ENCODE measurements at places on chromosomes 2 and 18.

DNA sequence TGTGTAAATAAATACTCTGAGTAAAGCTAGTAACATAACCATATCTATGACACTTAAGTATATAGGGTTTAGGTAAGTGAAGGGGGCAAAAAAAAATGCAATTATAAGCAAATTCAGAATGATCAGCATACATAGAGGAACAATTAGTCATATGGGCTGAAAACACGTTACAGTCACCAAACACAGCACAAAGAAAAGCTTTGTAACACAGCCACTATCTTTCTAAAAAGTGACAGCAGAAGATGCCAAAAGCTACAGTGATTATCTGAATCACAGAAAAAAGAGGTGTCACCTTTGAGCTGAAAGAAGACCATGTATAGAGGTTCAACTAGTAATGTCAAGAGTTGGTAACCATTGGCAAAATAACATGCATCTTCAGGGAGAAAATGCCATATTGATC, 115.5 kb downstream of the ERBB4 start:
- DNase-seq = peak; percentile 12

DNA sequence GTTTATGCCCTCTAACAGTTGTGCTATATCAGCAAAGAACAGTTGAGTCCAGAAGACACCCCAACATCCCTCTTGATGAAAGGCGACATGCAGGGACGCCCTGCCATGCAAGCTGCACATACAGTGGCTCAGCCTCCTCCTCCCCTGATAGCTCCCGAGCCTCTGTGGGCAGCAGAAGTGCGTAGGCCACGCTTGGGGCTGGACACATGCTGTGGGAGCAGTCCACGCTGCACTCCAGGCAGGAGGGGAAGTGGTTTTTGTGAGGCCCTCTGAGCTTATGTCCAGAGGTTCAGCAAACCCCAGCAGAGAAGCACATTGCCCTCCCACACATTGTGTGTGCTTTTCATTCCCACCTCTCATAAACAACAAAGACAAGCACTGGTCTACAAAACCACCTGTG, 162.1 kb downstream of the SEPTIN10 start:
- DNase-seq = no peak

- DNase-seq = no peak
Observed at GRCh38 chr2:203656522-203657287, 49.7 kb upstream of the CD28 start.

- no peak for DNase-seq
Observed at GRCh38 chr18:9637036-9637767, 22.8 kb upstream of the PPP4R1 start.

GRCh38 chr2:148885988-148886387, 11.0 kb downstream of the KIF5C start:
- DNase-seq = no peak

DNA sequence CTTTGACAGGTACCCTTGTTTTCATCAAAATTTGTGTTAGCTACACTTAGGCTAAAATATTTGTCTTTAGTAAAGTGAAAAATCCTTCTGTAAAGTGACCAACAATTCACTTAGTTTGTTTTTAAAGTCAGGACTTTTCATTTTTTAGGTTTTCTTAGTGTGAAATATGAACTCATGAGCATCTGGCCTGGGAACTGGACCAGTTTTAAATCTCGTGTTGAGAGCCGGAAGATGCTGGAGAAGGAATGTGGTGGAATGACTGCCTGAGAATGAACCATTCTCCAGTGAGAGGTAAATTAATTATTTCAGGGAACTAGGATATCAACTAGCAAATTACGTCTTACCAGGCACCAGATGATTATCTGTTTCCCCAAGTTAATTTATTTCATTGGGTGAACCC, 305.7 kb downstream of the AGPS start:
- no peak for DNase-seq
